ENCODE measurements at places on chromosomes 12 and 14. TPM values are rescaled to one million over a fixed set of nuclear protein-coding genes. Genes with fewer than 3 reads are reported as not detected.

ATG101 gene
- 61.4 TPM for total RNA-seq

TBX5 gene
- total RNA-seq: not detected

ADCY4 gene
- 1.6 TPM for total RNA-seq

GRCh38 chr12:68746572-68747180 lies 700 bp downstream of the SLC35E3 start:
- no peaks in the 10 kb centered on the region for H3K27me3 ChIP-seq
- peak overlapping the region; percentile 80 for H3K27ac ChIP-seq
- DNase-seq: peak; percentile 82
- H3K4me3 ChIP-seq: peak overlapping the region; percentile 93

TMPRSS12 gene
- not detected for total RNA-seq

DBX2 gene
- total RNA-seq: not detected

DNA sequence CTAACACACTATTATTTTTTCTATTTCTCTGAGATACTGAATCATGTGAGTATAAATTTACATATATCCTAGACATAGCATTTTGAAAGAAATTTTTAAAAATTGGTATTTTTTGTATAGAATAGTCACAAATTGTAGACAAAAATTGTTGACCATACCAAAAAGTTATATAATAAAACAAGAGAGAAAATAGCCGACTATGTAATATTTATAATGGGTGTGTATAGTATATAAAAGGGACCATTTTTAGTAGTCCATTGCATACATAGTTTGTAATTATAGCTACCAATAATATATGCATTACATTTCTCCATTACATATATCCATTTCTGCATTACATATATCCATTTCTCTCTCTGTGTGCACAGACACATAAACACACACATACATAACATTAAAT lies 590.2 kb downstream of the TMTC2 start:
- no peaks in the 10 kb centered on the region for H3K36me3 ChIP-seq
- no peak for DNase-seq
- no peak overlapping the region for H3K27ac ChIP-seq
- H3K4me1 ChIP-seq: no peaks in the 10 kb centered on the region

LRTM2 gene
- 0.16 TPM for total RNA-seq

- no peak overlapping the region for H3K27ac ChIP-seq
- H3K4me1 ChIP-seq: no peaks in the 10 kb centered on the region
- H3K27me3 ChIP-seq: peaks cover 8% of the 10 kb centered on the region
- no peak for DNase-seq
- no peaks in the 10 kb centered on the region for H3K36me3 ChIP-seq
- no peak overlapping the region for H3K4me3 ChIP-seq
Measured at GRCh38 chr14:105117710-105118385, 50.7 kb downstream of the JAG2 start.

DNA sequence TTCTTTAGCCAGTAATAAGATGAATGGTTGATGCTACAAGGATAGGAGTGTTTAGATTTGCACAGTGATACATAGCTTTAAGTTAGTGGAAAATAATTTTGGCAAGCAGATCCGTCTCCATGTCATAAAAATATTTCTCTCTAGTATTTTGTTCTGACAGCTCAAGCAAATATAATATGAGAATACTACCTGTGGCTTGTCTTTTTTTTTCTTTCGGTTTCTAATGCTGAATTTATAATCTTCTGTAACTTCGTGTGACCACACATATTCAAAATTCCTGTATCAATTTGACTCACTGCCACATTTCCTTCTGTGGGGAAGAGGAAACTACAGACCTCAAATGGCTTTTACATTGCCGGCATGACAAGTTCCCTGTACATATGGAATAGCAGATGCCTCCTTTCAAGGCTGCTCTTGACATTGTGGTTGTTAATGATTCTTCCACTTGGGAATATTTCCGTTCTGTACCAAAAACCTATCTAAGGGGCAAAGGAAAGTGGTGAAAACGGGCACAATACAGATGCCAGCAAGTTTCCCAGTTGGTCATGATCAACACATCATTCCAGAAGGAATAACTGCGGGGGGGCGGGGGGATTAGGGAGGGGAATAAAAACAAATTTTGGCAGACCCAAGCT lies 103.6 kb upstream of the CCDC91 start:
- H3K4me3 ChIP-seq: no peak overlapping the region
- H3K27me3 ChIP-seq: peaks cover 11% of the 10 kb centered on the region
- no peak for DNase-seq
- no peak overlapping the region for H3K27ac ChIP-seq
- H3K4me1 ChIP-seq: peaks cover 2% of the 10 kb centered on the region

GRCh38 chr14:21989090-21989489 lies 315.5 kb upstream of the OR4E1 start:
- H3K27ac ChIP-seq: peak overlapping the region; percentile 85
- peaks cover 21% of the 10 kb centered on the region for H3K4me1 ChIP-seq
- peaks cover 8% of the 10 kb centered on the region for H3K27me3 ChIP-seq
- no peaks in the 10 kb centered on the region for H3K36me3 ChIP-seq
- peak overlapping the region; percentile 62 for H3K4me3 ChIP-seq

DNA sequence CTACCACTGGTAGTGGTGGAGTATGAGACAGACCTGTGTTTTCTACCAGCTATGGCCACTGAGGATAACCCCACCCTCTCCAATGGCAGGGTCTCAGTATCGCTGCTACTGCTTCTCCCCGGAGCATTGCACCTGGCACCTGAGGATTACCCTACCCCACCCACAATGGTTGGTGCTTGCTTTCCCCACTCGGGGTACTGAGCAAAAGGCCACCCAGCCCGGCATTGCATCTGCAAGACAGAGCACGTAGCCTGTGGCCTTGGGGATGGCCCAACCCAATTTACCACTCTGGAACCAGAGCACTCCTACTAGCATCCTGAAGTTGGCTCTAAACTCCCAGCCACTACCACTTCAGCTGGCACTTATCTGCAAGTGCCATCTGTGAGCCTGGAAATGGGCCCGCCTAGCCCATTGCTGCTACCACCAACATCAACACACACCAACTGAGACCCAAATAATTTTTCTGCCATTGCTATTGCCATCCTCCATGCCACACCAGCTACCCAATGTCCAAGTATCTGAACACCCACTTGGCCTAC lies 145.7 kb downstream of the CNTN1 start:
- H3K4me3 ChIP-seq: no peak overlapping the region
- no peaks in the 10 kb centered on the region for H3K27me3 ChIP-seq
- DNase-seq: no peak
- H3K4me1 ChIP-seq: no peaks in the 10 kb centered on the region
- H3K27ac ChIP-seq: no peak overlapping the region

GRCh38 chr14:71398450-71398849 lies 491.2 kb downstream of the PCNX1 start:
- H3K4me3 ChIP-seq: peak overlapping the region; percentile 35
- peaks cover 15% of the 10 kb centered on the region for H3K36me3 ChIP-seq
- no peak for DNase-seq
- H3K27ac ChIP-seq: peak overlapping the region; percentile 87
- H3K4me1 ChIP-seq: peaks cover 44% of the 10 kb centered on the region
- no peaks in the 10 kb centered on the region for H3K27me3 ChIP-seq

DNA sequence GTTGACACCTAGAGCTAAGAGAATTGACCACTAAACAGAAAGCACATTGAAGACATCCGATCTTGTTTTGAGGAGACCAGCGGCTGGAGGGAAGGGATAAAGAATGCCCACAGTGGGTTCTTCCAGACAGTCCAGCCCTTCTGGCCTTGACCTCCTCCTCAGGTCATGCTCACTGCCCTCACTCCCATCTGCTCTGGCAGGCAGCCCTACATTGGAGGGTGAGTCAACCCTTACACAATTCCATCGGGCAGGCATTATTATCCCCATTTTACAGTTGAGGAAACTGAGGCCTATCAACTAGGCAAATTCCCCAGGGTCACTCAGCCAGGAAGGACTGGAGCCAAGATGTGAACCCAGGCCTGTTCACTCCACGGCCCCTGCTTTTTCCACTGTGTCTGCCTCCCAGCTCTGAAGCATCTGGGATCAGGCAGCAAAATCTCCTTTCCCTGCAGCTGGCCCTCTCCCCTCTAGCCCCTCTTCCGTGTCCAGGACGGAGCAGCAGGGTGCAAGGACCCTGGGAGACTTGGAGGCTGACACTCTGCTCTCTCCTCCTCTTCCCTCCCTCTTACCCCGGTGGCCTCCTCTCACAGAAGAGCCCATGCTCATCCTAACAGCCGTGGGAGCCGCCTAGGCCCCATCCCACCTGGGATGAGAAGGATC lies 5.3 kb downstream of the SCNN1A start:
- H3K4me1 ChIP-seq: peaks cover 31% of the 10 kb centered on the region
- no peaks in the 10 kb centered on the region for H3K27me3 ChIP-seq
- no peak overlapping the region for H3K4me3 ChIP-seq
- no peak overlapping the region for H3K27ac ChIP-seq
- DNase-seq: no peak

DNA sequence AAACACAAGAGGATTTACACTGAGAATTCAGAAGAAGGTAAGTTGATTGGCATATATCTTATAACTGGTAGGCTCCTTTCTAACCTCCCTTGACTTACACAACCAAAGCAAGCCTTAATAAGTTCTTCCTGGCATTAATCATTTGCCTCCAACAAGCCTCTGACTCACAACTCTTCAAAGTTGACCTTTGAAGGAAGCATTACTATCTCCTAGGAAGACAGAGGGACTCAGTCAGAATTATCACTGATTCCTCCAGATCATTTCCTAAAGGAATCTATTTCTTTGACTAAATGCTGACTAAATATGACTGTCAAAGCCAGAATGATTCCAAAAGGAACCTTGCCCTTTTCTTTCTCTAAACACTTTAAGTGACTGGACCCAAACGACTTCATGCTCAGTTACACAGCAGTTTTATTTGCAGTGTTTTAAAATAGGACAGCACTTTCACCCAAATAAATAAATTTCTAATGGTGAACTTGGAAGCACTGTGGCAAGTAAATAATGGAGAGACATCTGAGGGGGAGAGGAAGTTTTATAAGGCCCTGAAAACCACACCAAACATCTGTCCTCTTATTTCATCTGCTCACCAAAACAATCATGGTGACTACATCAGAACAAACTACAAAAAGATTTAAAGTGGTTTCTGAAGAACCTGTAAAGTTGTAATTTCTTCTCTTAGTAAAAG lies 128.2 kb downstream of the KLHL28 start:
- peaks cover under 1% of the 10 kb centered on the region for H3K27me3 ChIP-seq

Measured in activated CD4-positive, alpha-beta T cell treated with anti-CD3 and anti-CD28 coated beads, Interleukin-2, amount 10 ng/mL, durations not matched to agents 24 days and 14 days (primary cell).